Non-pigmented ciliary epithelial cell (primary cell): ENCODE measurements at places on chromosomes 1 and 21.

DNA sequence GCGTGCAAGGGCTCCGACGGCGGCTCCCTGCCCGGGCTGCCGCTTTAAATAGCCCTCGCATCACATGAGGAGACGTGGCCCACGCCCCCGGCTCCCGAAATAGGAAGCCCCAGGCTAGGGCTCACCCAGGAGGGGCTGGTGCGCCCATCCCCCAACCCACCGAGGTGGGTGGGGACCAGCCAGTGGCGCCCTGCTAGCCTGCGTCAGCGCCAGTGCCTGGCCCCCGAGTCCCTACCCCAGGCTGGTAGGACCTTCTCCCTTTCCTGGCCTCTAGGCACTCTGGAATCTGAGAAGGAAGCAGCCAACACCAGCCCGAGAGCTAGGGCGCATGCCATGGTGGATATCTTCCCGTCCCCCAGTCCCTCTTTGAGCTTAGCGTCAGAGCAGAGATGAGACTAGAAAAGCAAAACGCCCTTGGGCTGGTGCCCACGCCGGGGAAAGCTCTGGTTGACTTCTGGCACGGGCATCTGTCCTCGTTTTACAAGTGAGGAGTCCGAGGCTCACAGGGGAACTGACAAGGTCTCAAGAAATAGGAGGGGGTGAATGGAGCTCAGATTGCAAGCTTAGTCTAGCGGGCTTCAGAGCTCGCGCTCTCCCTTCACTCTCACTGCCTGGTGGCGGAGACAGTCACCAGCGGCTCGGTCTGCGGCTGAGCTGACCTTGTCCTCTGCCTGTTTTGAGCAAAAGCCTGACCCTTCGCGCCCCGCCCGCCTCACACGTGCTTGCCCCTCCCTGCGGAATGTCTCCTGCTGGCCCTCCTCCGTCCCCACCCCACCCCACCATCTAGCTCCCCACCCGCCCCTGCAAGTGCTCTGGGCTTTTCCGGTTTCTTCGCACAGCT, at the start of gene FABP3:
Gene FABP3, minus strand, starts transcription at position 21 of the 841 bp plus-strand sequence. CDS start 62 bp downstream, outside the sequence.
- DNase-seq, result no peak

DNA sequence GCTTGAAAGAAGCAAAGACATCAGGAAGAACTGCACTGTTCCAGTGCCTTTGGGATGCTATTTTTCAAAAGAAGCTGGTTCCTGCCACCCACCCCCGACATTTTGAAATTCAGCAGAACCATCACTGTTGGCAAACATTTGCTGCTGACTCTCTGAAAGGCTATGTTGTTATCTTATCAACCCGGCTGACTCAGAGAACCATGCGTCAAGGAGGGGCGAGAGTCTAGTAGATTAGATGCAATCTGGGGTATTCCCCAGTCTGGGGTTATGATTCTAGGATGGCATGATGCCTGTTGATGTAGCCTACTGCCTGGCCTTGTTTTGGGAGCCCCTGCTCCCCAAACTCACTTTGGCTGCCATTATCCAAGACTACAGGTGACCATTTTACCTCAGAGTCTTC, 267.8 kb upstream of the RUNX1 start:
- peak; percentile 47 for DNase-seq

DNA sequence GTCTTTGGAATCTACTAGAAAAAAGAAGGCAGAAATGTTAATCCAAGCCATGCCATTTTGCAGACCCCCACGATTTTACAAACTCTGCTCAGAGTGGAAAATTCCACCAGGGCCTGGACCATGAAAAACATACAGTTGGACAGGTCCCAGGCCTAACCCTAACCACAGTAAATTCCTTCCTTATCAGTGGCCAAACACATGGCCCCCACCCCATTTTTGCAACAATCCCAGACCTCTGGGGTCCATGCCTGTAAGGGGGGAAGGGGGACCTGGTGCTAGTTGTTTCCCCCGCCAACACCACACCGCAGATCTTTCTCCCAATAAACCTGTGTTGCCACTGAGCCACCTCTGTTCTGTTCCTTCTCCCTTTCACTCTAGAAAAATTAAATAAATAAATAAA, 1352.7 kb downstream of the AMY1C start:
- no peak for DNase-seq

DNA sequence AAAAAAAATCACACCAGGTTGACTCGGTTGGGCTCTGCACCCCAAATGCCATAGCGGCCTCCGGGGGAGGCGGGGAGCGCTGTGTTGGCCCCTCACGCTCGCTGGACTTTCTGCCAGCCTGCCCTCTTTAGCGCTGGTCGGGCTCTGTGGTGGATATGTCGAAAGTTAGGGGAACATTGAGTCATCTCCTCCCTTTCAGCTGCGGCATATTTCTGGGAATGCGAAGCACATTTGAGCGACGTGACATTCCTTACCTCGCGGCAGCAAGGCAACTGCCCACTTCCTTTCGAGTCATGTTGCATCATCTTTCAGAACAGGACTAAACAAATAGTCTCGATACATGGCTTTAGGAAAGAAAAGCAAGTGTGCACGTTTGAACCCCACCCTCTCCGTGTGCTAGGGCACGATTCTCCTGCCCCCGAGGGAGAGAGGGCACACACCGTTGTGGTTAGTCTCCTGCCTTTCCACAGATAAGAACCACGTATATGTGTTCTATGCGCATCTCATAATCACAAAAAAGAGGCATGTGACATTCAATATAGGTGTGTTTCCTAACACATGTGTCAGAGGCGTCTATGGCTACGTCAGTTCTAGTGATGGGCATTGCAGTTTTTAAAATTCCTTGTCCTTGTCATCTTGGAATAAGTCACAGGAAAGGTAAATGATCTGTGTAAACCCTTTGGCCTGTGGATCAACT, 105.9 kb upstream of the SLC45A1 start:
- peak; percentile 98 for DNase-seq

DNA sequence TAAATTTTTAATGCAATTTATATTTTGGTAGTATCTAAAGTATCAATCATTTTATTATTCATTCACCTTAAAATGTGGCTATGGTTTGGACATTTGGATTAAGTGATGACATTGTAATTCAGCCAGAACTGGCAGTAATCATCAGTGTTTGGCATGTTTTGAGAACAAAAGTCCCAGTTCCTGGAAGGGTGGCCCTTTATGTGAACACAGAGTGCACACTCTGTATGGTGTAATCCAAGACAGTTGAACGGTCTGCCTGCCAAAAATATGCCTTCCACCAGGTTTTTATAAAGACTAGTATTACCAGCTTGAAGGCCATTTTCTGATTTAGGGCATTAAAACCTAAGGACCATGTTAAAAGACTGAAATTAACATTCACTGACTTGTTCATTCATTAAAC, 448.7 kb downstream of the LTN1 start:
- no peak for DNase-seq

GRCh38 chr1:228340686-228341449, 65.8 kb downstream of the TRIM11 start:
- DNase-seq, result no peak

- DNase-seq, result no peak
Measured at GRCh38 chr1:210342986-210343780, 14.5 kb downstream of the HHAT start.

DNA sequence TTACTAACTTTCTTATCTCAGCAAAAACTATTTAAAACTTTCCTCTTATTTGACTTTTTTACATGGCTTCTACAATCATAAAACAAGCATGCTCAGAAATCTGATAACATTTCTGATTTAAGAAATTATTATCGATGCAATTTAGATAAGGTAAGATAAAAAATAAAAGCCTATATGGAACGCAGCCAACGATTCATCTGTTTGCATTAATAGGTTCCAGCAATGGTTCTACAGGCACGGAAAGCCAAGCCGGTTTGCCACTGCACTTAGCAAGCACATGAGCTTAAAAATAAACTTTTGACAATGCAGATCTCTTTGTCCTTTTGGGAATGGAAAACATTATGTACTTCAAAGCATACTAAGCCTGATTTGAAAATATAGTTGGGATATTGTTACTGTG, 77.5 kb upstream of the KCNK2 start:
- no peak for DNase-seq

- no peak for DNase-seq
Measured at GRCh38 chr1:79374397-79374796, 367.9 kb upstream of the ADGRL4 start.

DNA sequence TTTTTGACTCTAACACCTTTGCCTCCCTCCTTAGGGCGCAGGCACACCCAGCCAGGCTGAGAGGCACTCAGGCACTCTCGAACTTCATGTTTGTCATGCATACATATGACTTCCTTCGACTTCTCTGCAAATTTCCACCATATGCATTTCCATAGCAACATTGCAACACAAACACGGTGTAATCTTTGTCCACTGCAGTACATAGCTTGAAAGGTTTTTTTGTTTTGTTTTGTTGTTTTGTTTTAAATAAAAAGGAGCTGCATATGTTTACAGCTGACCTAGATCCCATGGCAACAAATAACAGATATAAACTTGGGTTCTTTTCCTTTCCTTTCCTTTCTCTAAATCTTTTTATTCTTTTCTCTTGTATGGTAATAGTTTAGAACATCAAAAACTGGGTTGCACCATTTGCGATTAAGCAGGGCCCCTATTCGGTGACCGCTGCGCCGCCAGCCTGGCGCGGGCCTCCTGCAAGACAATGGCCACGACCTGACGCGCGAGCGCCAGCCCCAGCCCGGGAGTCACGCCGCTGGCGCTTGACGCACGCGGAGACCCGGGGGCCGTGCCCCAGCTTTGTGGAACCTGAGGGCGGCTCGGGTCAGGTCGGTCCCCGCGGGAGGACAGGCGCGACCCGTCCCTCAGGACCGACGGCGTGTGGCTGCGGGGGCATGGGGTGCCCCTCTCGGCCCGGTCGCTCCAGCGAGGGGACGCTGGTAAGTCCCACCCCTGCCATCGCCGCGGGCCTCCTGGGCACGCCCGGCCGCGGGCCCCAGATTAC, 35.2 kb downstream of the CCN1 start:
- no peak for DNase-seq
